ENCODE measurements at places on chromosomes 16 and 17.

DNA sequence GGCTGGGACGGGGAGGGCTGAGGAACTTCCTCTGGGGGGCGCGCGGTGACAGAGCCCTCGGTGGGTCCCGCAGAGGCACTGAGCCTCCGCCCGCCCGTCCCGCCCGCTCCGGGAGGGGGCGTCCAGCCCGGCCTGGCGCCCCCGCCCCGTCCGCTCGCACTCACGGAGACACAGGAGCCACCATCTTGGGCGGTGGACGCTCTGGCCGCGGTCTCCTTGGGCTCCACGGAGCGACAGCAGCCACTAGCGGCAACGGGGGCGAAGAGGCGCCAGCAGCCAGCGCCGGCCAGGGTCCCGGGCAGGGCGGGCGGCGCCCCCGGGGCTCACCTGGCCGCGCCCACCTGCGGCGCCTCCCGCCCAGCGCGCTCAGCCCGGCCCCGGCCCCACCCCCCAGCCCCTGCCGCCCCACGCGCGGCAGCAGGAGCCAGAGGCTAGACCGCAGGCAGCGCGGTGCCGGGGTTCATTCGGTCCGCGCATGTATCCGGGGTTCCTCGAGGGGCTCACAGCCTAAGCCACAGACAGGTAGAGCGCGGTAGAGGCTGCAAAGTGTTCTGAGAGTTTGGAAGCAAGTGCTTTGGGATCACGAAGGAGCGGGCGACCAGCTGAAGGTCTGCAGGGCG, at the start of gene C17orf113:
Gene C17orf113, minus strand, starts transcription at position 209 of the 620 bp plus-strand sequence. CDS start 7,225 bp downstream, outside the sequence.
- peak; percentile 71 for DNase-seq

DNA sequence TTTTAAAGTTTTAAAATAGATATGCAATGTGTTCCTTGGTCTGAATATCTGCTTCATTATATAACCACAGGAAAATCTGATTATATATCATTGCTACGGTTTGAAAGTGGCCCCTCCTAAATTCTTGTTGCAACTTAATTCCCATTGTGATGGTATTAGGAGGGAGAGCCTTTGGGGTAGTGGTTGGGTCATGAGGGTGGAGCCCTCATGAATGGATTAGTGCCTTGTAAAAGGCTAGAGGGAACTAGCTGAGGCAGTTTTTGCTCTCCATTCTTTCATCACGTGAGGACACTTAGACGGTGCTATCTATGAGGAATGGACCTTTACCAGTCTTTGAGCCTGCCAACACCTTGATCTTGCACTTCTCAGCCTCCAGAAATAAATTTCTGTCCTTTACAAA, 7.6 kb downstream of the ABCA6 start:
- DNase-seq = no peak

GRCh38 chr16:65808790-65809189, 557.7 kb upstream of the CDH5 start:
- DNase-seq = no peak

- DNase-seq = no peak
Measured at GRCh38 chr16:29684679-29685078, 5.7 kb downstream of the QPRT start.

DNA sequence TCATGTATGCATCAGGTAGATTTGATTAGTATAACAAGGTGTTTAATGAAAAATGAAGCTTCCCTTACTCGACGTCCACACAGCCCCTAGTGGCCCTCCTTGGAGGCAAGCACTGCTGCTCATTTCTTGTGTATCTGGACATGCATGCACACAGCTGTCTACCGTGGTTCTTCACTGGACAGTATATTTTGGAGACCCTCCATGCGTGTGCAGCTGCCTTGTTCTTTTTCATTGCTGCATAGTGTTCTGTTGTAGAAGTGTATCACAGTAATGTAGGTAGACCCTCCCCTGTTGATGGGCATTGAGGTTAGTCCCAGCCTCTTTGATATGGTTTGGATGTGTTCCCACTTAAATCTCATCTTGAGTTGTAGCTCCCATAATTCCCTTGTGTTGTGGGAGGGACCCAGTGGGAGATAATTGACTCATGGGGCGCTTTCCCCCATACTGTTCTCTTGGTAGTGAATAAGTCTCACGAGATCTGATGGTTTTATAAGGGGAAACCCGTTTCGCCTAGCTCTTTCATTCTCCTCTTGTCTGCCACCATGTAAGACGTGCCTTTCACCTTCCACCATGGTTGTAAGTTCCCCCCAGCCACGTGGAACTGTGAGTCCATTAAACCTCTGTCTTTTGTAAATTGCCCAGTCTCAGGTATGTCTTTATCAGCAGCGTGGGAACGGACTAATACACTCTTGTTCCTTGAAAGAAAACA, 6.3 kb downstream of the CMIP start:
- DNase-seq = no peak

GRCh38 chr16:56632156-56632847, at the start of gene MT1M:
Gene MT1M (plus strand): TSS chr16:56632659. CDS start chr16:56632732, 73 bp downstream.
- DNase-seq = peak; percentile 50

DNA sequence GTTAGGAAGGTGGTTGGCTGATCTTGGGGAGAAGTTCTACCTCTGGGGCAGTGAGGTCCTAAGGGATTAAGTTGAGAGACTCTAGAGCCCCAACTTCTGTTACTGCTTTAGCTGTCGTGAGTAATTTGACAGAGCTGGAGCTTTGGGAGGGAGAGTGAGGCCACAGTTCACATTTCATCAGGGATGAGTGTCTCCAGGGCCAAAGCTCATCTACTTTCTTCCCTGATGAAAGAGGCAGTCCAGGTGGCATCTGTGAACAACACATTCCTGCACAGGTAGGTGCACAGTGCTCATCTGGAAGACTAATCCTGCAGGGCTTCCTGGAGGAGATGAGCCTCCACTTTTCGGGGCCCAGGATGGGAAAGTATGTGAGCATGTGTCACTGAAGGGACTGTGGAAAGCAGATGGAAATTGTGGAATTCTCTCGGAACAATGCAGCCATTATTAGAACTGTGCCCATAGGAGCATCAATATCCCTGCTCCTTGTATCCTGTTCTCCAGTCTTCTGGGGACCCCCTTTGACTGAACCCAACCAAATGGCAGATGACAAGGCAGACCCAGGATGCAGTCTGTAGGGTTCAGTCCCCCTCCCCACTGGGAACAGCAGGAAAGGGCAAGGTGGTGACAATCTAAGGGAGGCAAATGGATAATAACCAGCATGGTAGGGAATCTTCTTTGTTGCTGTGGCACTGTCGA, 9.0 kb downstream of the DYNLL2 start:
- DNase-seq = no peak

Measured in left hindlimb (tissue), 1 donor.